ENCODE measurements at places on chromosomes 3 and 15.

DNA sequence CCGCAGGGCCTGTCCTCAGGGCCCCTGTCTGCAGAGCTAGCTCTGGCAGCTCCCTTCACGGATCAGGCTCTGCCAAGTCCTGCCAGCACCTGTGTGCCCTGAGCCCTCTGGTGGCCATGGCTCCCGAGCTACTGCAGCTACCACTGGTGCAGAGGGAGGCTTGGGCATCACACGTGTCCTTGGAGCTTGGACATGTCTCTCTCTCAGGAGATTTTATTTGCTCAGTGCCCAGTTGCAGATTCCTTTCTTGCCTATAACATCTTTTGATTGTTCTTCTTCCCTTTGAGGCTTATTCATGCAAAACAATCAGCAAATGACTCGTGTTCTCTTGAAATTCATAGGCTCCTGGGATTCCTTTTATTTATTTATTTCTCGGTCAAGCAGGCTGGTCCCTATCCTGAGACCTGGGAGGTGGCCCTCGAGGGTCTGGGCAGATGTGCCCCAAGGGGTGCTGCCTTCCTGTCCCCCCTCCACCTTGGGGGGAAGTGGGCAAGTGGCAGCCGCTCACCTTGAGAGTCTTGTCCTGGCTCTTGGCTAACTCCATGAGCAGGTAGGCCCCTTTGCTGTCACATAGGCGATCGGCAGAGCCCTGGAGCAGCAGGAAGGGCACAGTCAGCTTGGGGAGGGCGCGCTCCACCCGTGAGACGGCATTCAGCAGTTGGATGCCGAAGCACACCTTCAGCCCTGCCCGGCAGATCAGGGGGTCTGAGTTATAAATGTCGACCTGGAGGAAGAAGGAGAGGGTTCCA, 21.9 kb downstream of the ABTB1 start:
- no peak for DNase-seq

DNA sequence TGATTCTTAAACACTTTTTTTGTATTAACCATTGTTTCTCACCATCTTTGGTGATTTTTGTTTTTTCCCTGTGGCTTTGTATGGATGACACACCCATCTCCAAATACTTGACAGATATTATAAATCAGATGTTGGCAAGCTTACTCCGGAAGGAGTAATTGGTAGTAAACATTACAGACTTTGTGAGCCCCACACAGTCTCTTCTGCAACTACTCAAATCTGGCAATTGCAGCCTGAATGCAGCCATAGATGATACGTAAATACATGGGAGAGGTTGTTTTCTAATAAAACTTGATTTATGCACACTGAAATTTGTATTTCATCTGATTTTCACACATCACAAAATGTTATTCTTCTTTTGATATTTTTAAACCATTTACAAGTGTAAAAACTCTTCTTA, 331.5 kb downstream of the ARPP21 start:
- DNase-seq = no peak

- DNase-seq = no peak
Measured at GRCh38 chr3:707041-707440, 385.8 kb upstream of the CNTN6 start.

GRCh38 chr3:56145410-56145809, 322.9 kb downstream of the ERC2 start:
- no peak for DNase-seq

DNA sequence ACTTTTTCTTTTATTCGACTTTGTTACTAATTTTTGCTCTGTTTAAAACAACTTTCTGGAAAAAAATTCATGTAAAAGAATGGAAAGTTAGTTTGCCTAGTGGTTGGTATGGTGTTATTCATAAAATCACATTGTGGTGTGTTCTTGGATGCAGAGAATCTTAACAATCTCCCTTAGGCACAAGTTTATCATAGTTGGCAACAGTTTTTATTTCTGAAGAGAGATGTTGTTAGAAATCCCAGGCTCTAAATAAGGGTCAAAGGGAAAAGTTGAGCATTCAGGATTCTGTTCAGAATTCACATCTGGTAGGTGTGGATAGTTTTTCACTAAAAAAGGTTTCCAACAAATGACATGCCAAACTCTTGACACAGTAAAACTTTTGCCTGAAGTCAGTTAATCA, 6.4 kb downstream of the DUT start:
- DNase-seq = no peak

- DNase-seq = no peak
Measured at GRCh38 chr3:9402410-9403228, 5.2 kb downstream of the SETD5 start.

GRCh38 chr15:101675796-101676582, 23.8 kb upstream of the TM2D3 start:
- no peak for DNase-seq

DNA sequence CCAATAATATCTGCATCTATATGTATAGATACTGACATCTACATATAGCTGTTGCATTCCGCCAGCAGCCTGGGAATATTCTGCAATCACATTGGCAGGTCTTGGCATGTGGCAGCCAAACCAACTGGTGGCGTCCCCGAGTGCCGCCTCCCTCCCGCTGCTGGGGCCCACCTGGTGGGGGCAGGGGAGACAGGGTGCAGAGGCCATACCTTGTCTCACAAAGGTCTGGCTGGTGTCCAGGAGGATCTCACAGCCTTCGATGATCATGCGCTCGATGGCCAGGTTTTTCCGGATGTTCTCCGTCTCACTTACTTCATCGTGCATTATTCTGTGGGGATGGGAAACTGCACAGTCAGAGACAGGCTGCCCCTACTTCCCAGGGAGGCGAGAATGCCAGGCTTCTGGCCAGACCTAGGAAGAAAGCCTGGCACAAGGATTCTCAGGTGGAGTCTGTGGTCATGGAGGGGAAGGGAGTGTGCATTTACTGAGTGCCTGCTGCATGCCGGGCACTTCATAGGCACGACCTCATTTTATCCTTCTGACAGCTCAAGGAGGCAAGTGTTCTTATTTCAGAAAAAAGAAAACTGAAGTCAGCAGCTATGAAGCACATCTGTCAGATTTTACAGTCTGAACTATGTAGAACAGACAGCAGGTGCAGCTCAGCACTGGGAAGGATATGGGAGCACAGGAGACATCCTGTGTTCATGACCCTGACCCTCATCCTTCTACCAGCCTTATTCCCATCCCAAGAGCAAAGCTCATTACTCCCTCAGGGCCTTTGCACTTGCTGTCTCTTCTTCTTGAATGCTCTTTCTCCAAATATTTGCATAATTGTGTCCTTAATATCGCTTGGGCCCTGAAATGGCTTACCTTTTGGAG, 62.8 kb downstream of the RASGRF1 start:
- no peak for DNase-seq

- DNase-seq = no peak
Measured at GRCh38 chr3:185656321-185656840, 70.3 kb downstream of the SENP2 start.

- no peak for DNase-seq
Measured at GRCh38 chr15:69869881-69870505, 227.7 kb downstream of the TLE3 start.

GRCh38 chr3:55453886-55454496, 33.1 kb downstream of the WNT5A start:
- DNase-seq = no peak

DNA sequence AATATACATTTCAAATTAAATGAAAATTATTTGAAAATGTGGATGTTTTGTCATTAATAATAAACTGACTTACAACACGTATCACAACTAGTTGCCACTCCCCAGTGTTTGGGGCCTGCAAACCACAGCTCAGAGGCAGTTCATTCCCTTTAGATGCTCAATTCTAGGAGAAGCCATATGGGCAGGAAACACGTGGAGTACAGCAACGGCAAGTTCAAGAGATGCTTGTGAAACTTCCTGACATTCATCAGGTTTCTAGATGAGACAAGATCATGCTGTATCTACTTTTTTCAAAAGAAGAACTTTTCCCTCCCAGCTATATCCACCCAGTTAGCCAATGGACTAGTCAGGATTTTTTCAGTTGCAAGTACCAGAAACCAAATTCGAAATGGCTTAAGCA, 17.6 kb upstream of the PLA2G4D start:
- DNase-seq = no peak

DNA sequence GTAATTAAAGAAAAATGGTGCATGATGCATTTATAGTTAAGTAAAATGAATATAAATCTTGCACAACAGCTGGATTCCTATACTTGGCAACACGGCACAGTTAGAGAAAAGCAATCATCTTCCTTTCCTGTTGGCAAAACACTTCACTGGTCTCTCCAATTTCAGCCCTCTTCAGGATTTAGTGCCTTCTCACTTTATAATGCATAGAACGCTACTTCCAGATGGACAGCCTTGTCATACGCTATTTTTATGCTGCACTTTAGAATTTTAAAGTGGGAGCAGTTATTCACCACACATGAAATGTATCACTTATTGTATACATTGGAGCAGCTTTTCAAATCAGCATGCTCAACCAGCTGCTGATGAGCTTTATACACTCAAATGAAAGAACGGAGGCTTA, 194.4 kb upstream of the GBE1 start:
- no peak for DNase-seq

DNA sequence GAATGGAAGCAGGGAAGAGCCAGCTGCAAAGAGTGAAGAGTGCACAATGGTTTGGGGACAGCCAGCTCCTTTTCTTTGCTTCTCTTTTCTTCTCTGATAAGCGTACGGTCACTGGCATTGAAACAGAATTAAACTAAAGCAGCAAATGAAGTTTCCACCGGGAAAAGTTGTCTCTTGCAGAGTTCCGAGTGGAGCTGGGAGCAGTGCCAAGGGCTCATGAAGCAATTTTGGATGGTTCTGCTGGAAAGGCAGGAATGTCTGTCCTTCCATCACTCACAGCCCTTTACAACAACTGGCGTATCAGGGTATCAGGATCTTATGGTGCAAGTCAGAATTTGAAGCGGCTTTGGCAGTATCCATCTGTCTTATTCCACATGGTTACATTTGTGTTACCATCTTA, 1042.9 kb downstream of the NTRK3 start:
- no peak for DNase-seq

- DNase-seq = no peak
Measured at GRCh38 chr15:50563756-50564155, 17.3 kb upstream of the USP50 start.

DNA sequence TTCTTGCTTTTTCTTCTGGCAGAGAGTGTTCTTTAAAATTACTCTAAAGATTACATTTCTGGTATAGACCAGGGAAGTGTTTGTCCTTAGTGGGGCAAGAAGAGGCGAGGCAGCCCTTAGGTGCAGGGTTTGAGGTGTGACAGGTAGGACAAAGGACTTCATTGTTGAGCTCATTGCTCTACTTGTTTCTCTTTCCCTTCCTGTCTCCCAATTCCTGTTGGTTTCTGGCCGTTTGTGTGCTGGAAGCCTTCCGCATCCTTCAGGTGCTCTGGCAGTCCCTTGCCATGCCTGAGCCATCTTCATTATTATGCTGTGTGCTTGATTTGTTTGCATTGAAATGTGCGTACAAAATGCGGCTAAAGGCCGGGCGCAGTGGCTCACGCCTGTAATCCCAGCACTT, 85.1 kb downstream of the CCK start:
- DNase-seq = no peak

DNA sequence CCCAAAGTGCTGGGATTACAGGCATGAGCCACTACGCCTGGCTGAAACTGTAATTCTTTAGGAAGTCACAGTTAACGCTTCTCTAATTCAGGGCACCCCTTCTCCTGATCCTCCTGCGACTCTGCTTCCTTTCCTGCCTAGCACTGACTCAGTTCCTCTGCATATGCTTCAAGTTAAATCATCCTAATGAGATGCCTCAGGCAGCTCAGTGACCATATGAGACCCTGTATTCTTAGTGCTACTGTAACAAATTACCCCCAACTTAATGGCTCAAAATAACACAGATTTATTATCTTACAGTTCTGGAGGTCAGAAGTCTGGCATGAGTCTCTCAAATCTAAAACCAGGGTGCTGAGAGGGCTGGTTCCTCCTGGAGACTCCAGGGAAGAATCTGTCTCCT, 271.8 kb upstream of the LYSMD4 start:
- DNase-seq = no peak

DNA sequence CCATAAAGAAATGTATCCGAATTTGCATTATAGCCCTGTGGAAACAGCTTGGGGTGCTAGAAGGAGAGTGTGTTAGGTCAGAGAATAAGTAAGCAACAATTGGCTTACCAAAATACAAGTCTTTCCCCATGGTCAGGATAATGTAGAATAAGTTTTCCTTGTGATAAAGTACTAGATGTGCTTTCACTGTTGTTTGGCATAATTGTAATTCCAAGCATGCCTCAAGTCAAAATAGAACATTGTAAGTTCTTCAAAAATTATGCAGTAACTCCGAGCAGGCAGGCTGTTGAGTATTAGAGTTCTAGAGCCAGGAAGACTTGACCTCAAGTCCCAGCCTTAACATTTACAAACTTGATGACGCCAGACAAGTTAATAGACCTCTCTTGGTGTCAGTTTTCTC, 242.0 kb downstream of the TUSC7 start:
- no peak for DNase-seq

DNA sequence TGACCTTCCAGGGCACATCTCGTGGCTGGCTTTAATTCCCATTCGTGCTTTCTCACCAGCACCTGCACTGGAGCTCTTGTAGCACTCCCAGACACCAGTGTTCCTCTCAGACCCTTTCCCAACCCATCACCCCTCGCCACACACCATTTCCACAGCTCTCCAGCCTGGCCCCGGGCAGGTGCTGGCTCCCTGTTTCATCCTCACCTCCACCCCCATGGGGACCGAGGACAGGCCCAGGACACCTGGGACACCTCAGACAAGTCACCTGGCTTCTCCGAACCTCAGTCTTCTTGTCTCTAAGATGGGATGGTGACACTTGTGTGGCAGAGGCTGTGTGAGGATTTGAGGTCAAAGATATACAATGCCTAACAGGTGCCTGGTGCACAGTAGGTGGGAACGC, 27.4 kb upstream of the GP9 start:
- no peak for DNase-seq
